ENCODE measurements at places on chromosomes 4 and X.

GRCh38 chrX:136195247-136195646, 47.9 kb downstream of the FHL1 start:
- DNase-seq, result no peak

- DNase-seq, result no peak
These were observed 740 bp upstream of the NPY2R start for GRCh38 chr4:155207534-155208257.

DNA sequence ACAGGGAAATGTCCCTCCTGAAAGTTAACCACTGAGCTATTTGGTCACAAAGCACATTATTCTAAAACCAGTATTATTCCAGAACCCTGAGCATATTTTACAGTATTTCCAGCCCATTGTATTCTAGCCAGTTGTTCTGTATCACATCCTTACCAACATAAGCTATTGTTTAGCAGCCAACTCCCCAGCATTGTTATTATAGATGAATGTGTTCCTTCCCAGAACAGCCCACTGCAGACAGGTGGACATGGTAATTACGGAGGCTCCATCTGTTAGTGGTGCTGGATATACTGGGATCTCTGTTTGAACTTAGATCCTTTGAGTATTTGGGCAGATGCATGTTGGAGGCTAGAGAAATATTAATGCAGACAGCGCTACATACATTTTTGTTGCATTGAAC, 126.1 kb downstream of the MGST2 start:
- no peak for DNase-seq

DNA sequence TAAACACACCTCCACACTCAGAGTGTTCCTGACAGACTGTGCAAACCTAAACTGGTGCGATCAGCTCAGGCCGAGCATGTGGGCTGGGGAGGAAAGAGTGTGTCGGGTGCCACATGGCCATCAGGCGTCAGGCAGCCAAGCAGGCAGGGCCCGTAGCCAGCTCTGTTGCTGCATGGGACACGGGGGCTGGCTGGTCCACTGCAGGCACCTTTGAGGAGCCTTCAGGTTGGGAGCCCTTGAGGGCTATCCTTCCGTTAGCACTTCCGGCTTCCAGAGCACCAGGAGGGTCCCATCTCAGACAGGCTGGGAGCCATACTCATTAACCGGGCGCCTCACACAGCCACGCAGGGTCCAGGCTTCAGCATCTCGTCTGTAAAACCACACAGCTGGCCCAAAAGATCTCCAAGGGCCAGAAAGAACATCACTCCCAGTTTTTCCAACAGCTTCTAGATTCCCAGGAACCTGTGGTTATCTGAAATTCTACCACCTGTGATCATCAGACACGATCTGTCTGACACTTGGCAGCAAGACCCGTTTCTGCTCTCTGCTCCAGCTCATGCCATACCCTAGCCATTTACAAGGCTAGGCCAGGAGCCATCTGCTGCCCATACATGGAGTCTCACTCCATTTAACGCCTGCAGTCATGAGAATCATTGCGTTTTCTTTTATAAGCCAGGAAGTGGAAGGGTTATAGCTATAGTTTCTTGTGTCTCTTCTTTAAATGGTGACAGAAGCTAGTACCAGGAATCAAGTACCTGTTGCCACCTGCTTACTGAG, 87.5 kb downstream of the NSUN7 start:
- DNase-seq, result no peak

GRCh38 chr4:176014583-176015108, 51.0 kb upstream of the WDR17 start:
- DNase-seq, result no peak

DNA sequence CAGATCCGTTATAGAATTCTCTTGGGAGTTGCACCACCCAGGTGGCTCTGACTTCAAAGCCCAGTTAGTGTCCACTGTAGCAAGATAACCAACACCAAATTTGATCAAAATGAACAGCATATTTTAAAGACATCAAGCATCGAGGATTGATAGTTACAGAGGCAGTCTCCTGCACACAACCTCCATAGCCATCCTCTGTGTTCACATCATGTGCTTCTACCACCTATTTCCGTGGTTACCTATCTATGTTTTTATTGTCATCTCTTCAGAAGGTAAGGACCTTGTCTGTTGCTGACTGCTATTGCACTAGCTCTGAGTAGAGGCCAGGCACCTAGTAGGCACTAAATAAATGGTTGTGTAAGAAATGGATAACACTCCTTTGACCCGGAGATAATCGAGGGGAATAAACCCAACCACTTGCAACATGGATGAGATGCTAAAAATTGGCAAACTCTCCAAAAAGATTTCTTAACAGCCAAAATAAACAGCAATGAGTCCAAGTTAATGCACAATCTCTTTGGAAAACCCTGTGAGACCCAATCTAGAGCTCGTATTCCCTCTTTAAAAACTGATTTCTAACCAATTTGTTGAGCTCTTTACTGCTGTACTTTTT, 14.7 kb upstream of the C1QTNF7 start:
- DNase-seq, result no peak

DNA sequence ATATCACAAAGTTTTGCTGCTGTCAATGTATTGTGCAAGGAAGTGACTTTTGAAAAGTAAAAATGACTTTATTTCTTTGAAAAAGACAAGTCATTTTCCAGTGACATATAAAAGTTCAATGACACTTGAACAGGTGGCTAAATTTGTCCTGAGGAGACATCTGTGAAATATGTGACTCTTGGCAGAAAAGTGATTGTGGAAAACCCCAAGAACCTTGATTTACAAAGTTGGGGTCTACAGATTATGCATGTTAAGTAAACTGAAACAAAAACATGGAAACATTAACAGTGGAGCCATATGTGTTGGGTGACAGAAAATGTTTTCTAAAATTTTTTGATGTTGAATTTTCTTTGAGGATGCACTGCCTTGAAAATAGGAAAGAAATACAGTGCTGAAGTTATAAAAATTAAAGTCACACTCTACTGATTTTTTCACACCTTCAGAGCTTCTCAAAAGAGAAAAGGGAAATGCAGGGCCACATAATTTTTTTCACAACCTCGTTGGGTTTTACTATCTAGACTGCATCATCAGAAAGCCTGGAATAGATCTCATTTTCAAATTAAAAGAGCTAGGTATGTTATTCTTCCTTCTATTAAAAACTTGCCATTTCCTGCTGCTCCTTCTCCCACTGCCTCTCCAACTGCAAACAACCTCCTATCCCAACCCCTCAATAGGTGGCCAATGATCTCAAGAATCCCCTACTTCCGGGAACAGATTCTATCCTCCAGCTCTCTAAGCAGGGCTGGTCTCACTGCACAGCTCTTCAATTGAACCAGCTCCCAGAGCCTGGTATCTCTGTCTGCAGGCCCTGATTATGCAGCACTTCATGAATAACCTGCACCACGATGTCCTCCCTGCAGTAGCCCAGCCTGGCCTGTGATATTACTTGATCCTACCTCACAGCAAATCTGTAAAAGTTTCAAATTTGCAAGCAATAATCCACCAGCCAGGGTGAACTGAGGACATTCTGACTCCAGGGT, 570.8 kb upstream of the CPEB2 start:
- no peak for DNase-seq

DNA sequence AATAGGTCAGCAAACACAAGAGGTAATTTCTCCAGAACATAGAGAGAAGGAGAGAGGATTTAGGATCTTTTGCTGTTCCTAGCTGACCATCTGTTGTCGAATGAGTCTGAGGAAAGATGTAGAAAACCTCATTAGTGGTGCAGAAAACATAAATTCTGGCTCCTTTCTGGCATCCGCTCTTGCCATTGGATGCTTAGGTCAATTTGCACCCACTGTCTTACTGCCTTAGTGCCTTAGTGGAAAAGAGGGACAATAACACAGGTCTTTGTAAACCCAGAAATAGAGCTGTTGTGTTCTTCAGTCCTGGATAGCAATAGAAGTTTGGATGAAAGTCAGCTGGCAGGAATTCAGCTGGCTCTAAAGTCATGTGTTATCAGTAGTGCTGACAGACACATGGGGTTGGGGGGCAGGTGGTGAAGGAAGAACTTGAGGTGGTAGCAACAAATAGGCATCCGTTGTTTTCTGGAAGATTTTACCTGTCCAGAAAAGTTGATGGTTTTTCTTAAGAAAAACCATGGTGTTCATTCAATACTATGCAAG, 78.2 kb downstream of the GLRA2 start:
- no peak for DNase-seq

GRCh38 chr4:88573276-88573980, 18.9 kb upstream of the HERC3 start:
- DNase-seq, result no peak

- DNase-seq, result peak; percentile 48
These were observed at the start of gene SGCB for GRCh38 chr4:52038103-52038912. TSS of gene SGCB (minus strand) at chr4:52038299. CDS start at chr4:52038259, 40 bp downstream.

DNA sequence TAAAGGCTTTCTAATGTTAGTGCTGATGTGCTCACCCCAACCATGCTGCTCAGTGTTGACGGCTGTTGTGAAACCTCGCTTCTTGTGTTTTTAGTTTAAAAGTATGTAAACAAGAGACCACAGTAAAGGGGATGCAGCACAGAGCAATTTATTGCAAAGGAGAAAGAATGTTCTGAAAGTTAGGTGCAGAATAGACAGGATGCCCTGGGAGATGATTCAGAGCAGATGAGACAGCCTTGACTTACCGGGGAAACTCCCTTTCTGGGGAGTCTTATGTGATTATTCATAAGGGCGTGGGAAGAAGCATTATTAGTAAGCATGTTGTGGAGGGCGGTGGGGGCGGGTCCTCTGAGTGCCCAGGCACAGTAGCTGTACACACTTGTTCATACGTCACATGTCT, 47.7 kb downstream of the EVC start:
- no peak for DNase-seq

DNA sequence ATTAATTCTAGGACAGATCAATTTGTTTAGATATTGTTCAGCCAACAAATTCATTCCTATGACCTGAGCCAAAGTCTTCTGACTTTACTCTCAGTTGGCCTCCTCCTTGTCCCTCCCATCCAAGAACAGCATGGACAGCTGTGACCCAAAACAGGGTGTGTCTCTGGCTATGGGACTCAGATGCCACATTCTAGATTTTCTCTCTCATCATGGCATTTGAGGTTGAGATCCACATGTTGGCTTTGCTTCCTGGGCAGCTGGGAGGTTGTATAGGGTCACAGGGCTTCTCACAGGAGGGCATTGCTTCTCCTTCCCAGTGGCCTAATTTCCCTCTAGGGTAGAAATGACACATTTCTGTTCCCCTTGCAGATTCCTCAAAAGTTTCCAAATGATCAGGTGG, 22.6 kb upstream of the EGF start:
- no peak for DNase-seq

DNA sequence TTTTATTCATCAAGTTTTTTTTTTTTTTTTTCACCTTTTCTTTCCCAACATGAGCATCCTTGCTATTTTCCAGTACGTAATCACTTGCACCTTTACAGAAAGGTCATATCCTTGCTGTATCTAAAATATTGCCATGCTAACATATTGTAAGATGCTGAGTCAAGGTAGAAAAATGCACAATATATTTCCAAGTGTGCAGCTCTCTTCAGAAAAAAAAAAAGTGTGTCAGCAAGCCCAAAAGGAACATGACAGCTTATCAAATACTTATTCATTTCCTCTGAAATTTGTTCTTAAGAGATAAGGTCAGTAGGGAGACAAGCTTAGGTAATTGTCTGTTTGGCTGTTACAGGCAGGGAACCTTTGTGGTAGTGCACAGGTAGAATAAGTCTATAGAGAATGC, 27.0 kb downstream of the SH2D1A start:
- DNase-seq, result no peak

DNA sequence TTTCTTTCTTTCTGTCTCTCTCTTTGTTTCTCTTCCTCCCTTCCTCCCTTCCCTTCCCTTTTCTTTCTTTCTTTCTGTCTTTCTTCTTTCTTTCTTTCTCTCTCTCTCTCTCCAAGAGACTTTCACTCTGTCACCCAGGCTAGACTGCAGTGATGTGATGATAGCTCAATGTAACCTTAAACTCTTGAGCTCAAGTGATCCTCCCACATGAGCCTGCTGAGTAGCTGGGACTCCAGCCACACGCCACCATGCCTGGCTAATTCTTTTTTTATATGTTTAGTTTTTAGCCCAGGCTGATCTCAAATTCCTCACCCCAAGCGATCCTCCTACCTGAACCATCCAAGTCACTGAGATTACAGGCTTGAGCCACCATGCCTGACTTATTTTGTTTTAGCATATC, 64.3 kb upstream of the EMCN start:
- DNase-seq, result no peak

- no peak for DNase-seq
These were observed 145.8 kb upstream of the RASGEF1B start for GRCh38 chr4:81617545-81617944.

DNA sequence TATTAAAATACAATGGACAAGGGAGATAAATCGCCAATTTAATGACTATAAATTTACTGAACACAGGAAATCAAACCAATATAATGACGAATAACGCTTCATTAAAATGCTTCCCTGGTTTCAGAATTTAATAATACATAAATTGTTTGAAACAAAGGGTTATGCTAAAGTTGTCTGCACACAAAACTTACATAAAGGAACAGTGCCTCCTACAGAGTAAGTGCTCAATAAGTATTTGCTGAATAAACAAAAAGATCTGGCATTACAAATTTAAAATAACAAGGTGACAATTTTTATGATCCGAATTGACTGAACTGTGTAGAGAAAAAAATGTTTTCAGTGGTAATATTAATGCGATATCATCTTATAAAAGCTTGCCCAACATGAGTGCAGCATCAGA, 69.6 kb downstream of the NOCT start:
- DNase-seq, result no peak

DNA sequence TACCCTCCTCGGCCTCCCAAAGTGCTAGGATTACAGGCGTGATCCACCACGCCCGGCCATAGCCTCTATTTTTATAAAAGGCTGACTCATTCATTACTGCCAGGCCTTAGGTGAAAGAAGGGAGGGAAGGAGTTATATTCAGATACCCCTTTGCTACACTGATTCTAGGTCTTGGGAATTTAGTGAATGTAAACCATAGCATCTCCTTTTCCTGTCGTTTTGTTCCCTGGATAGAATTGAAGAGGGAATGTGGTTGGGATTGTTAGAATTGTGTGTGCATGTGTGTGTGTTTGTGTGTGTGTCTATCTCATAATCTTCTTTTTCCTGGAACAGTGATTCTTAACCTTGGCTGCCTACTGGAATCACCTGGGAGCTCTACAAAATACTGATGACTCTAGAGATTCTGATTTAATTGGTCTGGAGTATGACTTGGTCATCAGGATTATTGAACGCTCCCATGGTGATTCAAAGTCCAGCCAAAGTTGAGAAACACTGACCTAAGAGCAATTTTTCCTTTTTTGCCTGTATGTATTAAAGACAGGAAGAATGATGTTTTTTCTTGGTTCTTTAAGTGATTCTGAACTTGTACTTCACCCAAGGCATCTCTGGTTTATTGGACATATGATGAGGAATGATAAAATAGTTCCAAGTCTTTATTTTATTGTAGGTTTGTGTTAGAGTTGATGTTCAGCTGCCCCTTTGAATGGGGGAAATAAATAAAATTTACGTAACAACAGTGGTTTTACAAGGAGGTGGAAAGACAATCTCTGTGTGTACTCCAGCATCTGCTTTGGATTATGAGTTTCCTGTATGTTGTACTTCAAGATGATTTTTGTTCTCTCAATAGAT, 37.0 kb downstream of the NAP1L5 start:
- no peak for DNase-seq

DNA sequence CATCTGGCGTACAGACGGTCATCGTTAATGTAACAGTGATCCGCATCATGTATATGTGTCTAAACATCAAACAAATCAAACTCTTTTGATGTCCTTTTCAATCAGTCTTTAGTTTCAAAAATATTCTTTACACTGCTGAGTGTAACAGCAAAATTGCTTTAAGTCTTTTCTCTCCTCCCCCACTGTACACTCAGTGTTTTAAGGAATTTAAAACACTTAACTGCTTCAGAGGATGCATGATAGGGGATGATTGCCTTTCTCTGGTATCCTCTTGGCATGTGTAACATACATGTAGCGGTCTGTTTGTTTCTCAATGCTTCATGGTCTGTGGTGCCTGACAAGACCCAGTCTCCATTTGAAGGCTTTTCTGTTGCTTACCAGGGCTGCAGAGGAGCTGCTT, 41.6 kb downstream of the LIMCH1 start:
- DNase-seq, result no peak

Measured in stimulated activated CD8-positive, alpha-beta memory T cell treated with anti-CD3 and anti-CD28 coated beads, Interleukin-4, amount 100 ng/mL, for 1 hour (primary cell).